ENCODE measurements at places on chromosomes 5 and 9.

GRCh38 chr5:147629196-147629595, 119.3 kb upstream of the DPYSL3 start:
- DNase-seq = no peak

GRCh38 chr5:96142786-96143434, 181.3 kb upstream of the ELL2 start:
- DNase-seq = no peak

DNA sequence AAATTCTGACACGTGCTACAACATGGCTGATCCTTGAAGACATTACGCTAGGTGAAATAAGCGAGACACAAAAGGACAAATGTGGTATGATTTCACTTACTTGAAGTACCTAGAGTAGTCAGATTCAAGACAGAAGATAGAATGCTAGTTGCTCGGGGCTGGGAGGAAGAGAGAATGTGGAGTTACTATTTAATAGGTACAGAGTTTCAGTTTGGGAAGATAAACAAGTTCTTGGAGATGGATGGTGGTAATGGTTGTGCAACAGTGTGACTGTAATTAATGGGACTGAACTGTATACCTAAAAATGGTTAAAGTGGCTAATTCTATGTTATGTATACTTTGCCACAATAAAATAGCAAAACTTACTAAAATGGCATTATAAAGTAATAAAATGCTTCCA, 34.4 kb downstream of the PAM start:
- no peak for DNase-seq

GRCh38 chr9:121057821-121058220, 7.7 kb upstream of the C5 start:
- no peak for DNase-seq

GRCh38 chr5:178198706-178199105, 5.6 kb upstream of the HNRNPAB start:
- DNase-seq = no peak

GRCh38 chr5:142316681-142317080, 8.1 kb downstream of the SPRY4 start:
- no peak for DNase-seq

- no peak for DNase-seq
Measured at GRCh38 chr9:106797299-106797698, 65.7 kb upstream of the ZNF462 start.

- no peak for DNase-seq
Measured at GRCh38 chr9:68941780-68942459, 72.0 kb downstream of the PRKACG start.

DNA sequence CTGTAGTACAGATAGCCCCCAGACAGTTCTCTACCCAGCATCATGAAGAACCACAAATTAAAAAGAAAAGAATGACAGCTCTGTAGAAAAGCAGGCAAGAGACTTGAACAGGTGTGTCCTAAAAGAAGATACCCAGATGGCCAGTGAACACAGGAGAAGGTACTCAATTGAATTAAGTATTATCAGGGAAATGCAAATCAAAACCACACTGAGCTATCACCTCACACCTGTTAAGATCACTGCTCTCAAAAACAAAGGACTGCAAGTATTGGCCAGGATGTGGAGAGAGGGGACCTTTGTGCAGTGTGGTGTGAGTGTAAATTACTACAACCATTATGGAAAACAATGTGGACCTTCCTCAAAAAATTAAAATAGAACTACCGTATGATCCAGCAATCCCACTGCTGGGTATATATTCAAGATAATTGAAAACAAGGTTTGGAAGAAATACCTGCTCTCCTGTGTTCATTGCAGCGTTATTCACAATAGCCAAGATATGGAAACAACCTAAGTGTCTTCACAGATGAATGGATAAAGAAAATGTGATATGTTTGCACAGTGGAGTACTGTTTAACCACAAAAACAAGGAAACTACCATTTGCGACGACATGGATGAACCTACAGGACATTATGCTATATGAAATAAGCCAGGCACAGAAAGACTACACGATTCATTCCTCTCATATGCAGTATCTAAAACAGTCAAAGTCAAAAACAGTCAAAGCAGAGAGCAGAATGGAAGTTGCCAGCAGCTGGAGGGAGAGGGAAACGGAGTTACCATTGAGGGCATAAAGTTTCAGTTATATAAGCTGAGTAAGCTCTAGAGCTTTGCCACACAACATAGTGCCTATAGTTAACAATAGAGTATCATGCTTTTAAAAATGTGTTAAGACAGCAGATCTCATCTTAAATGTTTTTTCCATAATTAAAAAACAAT, 102.6 kb downstream of the WNK2 start:
- DNase-seq = no peak

DNA sequence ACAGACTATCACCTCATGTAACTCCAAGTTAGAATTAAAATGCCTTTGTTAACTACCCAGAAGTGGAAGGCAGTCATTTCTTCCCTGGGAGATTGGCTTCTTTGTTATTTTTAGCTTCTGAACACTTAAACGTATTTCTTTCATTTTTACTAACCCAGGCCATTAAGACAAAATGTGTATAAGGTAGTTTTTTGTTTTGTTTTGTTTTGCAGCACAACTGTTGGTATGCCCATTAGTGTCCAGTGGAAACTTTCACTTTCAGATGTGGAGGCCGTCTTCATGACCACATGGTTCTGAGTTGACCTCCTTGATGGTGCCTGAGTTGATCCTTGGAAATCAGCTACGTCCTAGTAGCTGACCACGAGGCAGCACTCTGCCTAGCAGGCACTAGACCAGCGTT, 264.6 kb upstream of the ZNF608 start:
- DNase-seq = no peak

- no peak for DNase-seq
Measured at GRCh38 chr5:60101573-60101972, 208.0 kb upstream of the PDE4D start.

- no peak for DNase-seq
Measured at GRCh38 chr9:120474591-120475243, 105.2 kb downstream of the CDK5RAP2 start.

DNA sequence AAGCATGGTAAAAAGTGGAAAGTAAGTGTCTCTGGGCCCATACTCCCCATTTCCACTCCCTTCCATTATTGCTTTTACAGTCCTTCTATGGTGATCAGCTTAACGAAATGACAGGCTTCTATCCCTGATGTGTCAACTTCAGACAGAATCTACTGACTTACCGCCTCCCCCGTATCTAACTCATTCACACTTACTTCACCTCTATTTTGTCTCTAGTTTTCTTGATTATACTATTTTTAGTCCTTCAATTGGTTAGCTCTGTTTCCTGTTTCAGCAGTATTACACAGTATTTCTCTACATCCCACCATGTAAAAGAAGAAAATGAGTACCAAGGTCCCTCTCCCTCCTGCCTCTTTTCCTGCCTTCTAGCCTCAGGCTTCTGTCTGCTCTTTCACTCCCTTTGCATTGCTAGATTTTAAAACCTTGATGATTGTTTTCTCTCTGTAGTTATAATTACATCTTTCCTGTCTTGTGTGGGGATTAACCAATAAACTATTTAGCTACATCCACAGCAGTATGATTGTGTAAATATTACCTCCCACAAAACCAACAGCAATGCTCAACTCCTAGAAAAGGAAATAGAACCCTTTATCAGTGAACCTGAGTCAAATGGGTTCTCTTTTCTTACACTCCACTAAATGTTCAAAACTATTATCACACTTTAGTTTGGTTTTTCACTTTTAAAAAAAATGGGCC, 53.4 kb downstream of the GNAQ start:
- DNase-seq = no peak

GRCh38 chr9:107281184-107281583, 1.9 kb upstream of the RAD23B start:
- DNase-seq = no peak

GRCh38 chr5:134106991-134107701, 7.3 kb upstream of the TCF7 start:
- DNase-seq = no peak

GRCh38 chr5:3155046-3155445, 403.6 kb upstream of the IRX2 start:
- no peak for DNase-seq

- DNase-seq = peak; percentile 47
Measured at GRCh38 chr9:130626249-130626996, 38.0 kb upstream of the PRDM12 start.

GRCh38 chr5:127821896-127822295, 118.7 kb downstream of the CCDC192 start:
- no peak for DNase-seq

GRCh38 chr5:149210968-149211490, 60.6 kb upstream of the AFAP1L1 start:
- peak; percentile 25 for DNase-seq

DNA sequence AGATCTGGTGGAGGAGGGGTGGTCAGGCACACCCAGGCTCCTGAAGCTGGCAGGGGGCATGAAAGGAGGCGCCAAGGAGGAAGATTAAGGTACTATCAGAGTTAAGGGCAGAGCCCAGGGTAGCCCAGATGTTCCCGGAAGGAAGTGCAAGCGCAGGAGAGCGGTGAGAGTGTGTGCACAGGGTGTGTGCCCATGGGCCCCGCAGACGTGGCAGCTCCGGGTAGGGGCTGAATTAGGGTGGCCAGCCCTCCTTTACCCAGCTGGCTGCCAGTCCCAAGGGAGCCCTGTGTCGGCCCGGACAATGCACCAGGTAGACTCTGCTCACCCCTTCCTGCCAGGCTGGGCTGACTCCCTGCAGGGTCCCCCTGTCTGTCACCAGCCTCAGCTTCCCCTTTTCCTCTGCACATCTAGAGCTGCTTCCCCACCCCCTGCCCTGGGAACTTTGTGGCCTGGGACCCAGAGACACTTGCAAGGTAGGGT, at the start of gene SMIM33:
Gene SMIM33, plus strand, starts transcription at position 184 of the 480 bp plus-strand sequence. Its CDS starts 118 bp downstream, at position 302.
- DNase-seq = no peak

GRCh38 chr5:143560378-143560777, 156.9 kb upstream of the NR3C1 start:
- DNase-seq = no peak

DNA sequence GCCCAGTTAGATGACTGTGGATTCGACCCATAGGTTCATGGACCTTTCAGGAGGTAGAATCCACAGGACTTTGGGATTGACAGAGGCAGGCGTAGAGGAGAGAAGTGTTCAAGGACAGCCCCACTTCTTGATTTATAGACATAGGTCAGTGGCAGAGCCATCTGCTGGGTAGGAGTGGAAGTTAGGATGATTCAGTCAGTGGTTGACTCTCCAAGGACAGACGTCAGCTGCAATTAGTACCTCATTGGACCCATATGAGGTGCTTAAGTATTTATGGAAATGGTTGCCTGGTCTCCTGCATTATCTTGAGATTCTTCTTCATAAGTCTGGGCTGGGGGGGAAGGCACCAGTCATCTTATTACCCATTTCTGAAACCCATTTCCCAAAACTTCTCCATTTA, 70.9 kb downstream of the SH3RF2 start:
- no peak for DNase-seq

DNA sequence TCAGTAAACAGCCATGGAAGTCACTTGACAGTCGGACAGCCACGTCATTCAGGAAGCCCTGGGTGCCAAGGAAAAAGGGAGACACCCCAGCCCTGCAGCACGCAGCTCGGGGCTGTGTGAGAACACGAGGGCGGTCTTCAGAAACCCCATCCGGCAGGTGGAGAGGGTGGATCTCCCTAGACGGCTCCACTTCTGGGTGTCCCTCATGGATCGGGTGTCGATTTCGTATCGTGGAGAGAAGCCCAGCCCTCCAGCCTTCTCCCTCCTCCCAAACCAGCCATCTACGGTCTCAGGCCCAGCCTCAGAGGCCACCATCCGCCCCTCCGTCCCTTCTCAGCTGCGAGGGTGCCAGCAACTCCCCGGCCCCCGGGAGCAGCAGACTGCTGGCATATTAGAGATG, 65.5 kb upstream of the BARHL1 start:
- DNase-seq = no peak

GRCh38 chr9:97956331-97956730, 18.4 kb upstream of the HEMGN start:
- no peak for DNase-seq

DNA sequence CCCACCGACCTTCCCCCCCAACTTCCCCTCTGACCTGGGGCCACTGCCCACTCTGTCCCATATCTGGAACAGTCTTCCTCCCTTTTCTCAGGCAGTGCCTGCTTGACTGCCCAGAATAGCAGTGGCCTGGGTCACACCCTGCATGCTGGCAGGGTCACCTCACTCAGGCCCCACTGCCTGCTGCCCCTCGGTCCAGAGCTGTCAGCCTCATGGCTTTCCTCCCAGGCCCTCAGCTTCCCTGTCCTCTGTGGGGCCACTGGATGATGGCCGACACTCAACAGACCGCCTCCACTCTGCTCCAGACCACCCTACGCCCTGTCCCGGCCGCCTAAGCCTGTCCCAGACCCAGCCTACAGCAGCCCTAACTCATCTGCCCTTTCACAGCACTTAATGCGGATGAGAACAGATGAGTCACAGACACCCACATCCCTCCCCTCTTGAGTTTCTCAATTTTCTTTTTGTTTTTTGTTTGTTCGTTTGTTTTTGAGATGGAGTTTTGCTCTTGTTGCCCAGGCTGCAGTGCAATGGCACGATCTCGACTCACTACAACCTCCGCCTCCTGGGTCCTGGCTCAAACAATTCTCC, 5.9 kb downstream of the PNPLA7 start:
- DNase-seq = no peak

- no peak for DNase-seq
Measured at GRCh38 chr9:131731644-131732043, 8.2 kb downstream of the RAPGEF1 start.

DNA sequence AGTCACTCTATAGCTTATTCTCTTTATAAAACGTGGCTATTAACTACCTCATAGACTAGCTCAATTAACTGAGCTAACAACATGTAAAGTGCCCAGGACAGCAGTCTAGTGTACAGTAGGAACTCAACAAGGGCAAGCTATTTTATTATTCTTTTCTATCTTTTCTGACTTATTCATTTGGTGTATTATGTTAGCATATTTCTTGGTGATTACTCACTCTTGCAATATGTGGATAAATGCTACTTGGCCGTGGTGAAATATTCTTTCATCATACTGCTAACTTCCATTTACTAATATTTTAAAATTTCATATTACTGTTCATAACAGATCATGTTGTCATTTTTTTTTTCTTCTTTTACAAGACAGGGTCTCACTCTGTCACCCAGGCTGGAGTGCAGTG, 4.9 kb downstream of the SLC25A51 start:
- no peak for DNase-seq

DNA sequence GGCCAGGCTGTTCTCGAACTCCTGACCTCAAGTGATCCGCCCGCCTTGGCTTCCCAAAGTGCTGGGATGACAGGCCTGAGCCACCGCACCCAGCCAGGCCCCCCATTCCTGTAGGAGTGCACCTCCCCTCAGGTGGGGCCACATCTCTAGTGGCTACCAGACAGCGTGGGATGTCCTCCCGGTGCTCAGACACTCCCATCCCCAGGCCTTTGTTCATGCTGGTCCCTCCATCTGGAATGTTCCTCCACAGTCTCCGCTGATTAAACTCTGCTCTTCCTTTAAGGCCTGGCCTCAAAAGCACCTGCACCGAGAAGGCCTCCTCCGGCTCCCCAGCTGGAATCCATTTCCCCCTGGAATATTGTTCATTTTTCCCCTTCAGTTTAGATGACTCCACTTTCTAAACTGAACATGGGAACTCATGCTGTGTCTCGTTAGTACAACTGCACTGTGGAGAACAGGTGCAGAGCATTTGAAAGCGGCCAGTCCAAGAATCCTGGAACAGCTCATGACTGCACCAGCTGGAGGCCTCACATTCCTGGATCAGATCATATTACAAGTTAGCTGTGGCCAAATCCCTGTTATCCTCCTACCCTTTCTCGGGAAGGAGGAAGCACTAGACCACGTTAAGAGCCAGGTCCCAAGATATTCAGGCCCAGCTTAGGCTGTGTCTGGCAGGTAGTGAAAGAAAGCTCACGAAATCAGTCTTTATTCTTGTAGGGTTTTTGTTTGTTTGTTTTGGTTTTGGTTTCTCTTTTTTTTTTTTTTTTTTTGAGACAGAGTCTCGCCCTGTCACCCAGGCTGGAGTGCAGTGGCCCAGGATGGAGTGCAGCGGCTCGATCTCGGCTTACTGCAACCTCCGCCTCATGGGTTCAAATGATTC, 10.8 kb upstream of the PRRC2B start:
- DNase-seq = peak; percentile 56

Data from nephron progenitor cell (in vitro differentiated cells).